ENCODE measurements at places on chromosomes 2 and 18.
A peak's percentile ranks its signal among the peaks of the same experiment; 100 is the strongest.

DNA sequence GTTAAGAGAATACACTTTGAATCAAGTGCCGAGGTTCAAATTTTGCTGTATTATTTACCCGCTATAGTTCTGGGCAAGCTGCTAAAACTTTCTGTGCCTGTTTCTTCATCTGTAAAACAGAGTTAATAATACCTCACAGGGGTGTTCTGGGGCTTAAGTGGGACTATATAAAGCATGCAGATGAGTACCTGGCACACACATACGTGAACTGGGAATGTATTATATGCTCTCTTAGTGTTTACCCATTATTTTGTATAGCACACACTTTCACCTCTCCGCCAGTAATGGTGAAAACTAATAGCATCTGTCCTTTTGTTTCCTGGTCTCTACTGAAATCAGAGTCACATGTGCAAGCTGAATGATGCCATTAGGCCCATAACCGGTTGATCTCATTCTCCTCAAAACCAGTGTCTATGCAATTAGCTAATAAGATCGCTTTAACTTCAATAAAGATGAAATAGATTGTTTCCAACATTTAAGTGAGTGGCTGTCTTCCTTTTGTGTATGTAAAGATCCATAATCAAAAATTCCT, 3.8 kb upstream of the CDKL4 start:
- no peak for DNase-seq

DNA sequence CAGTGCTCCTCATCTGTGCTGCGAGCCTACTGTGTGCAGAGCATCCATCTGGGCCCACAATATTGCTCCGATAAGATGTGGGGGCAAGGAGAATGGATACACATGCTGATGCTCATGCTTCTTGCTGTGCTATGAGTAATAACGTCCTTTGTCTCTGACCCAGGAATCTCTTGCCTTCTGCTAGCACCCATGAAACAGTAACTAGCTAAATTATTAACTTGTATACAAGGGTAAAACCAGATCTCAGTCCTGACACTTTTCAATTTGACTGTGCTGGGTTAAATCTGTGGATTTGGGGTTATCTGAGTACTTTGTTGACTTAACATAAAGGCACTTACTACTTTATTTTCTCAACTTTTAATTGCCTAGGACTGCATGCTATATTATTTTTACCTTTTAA, 357.6 kb downstream of the SLC4A3 start:
- no peak for DNase-seq

GRCh38 chr2:20616341-20616871, 34.5 kb downstream of the HS1BP3 start:
- DNase-seq, result no peak

DNA sequence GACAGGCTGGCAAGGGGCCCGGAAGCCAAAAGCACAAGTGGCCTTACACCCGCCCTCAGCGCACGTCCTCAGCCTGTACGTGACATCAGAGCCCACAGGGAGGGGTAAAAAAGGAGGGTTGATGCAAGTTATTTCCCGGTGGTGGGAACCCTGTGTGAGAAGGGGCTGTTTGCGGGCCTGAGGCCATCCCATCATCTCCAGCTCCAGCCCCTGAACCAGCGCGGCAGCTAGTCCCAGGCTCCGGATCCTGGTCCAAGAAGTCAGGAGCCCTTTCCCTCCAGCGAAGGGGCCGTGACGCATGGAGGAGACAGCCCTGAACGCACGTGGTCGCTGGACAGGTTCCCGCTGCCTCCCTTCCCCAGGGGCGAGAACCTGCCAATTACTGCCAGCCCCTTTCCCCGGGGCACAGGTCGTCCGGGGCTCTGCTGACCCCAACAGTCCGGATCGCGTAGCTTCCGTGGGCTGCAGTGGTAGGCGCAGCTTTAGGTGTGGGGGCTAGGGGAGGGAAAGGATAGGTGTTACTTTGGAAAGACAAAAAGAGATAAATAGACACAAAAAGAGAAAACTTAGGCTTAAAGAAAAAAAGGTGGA, 1.3 kb upstream of the LRP2 start:
- DNase-seq, result peak; percentile 53

DNA sequence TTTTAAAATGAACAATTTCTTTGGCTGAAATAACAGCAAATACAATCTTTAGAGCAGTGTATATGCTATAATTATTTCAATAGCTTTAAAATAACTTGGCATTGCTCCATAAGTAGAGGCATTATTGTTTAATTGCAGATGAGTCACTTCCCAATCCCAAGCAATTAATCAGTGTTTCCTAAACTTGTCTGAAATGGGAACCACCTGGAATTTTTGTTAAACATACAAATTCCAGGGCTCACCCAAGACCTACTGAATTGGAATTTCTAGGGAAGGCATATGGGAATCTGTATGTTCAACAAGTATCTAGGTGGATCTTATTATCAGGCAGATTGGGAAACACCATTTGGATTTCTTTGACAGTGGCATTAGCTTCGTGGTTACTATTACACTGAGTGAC, 27.1 kb upstream of the FMNL2 start:
- DNase-seq, result no peak

DNA sequence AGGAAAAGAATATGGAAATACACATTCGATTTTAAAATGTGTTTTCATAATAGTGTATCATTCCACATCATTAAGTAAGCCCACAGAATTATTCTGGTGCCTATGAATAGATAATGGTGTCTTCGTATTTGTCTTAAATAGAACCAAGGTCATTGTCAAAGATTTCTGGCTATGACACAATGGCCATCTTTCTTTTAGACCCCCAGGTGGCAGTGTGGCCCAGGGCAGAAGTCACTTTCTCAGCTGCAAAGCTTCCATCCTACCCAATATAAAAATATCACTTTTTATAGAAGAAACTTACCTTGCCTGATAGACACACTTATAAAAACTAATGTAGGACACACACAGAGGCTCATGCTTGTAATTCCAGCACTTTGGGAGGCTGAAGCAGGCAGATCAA, 57.5 kb downstream of the ZRANB3 start:
- no peak for DNase-seq

DNA sequence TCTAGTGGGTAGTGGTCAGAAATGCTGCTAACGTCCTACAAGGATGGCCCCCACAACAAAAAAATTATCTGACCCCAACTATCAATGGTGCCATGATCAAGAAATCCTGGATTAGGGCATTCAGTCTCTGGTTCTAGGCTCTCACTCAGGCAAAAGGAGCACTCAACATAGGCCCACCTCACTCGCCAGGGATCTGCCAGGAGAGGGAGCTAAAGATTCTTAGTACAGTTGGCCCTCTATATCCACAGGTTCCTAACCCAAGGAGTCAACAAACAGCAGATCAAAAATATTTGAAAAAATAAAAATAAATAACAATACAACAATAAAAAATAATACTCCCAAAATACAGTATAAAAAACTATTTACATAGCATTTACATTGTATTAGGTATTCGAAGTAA, 10.0 kb downstream of the SLC4A5 start:
- DNase-seq, result peak; percentile 51

DNA sequence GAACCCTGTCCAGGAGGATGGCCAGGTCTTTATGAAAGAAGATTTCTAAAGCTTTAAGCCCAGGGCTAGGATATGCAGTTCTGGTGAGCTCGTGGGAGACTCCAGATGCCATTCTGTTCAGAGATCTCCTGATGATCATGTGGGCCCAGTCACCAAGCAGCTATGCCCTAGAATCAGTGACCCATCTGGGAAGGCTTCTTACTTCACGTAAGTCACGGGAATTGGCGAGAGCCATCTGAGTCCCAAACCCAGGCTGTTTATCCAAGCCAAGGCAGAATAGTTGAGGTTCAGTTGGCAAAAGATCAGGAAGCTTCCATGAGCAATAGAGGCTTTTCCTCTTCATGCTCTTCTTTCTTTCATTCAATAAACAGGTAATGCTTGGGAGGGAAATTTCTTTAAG, 23.9 kb downstream of the ANTXR1 start:
- DNase-seq, result no peak

DNA sequence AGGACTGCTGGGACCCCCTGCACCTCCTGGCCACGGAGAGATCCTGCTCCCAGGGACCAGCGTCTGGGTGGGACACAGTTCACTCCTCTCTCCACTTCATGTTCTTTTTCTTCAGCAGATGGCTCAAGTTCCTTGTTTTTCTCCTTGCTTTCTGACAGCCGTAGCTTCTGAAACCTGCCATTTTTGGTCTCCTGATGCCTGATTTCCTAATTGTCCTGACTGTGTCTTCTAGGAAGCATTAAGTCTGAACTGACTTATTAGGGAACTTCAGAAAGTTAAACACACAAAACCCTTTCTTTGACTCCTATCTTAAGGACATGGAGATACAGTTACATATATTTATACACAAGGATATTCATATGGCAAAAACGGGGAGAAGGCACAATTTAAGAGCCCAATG, 22.7 kb downstream of the CNNM4 start:
- no peak for DNase-seq

- DNase-seq, result peak; percentile 87
Observed at GRCh38 chr2:101766871-101767739, 69.6 kb downstream of the MAP4K4 start.
